Ovary (tissue), 10 donors: ENCODE measurements at places on chromosomes 11 and 22. TPM values are rescaled to one million over a fixed set of nuclear protein-coding genes. Genes with fewer than 3 reads are reported as not detected.

GRCh38 chr11:46987183-46987582 lies 50.6 kb downstream of the CSTPP1 start:
- no peak for DNase-seq

- DNase-seq: no peak
Observed at GRCh38 chr22:47659467-47660223, 897.2 kb downstream of the TBC1D22A start.

The FXYD6 gene
- total RNA-seq: 322 TPM

The GRM5 gene
- total RNA-seq: not detected

The MACROD1 gene
- 24.9 TPM for total RNA-seq
